Putamen (tissue), 1 donor: ENCODE measurements at places on chromosomes 3 and 15.
A peak's percentile ranks its signal among the peaks of the same experiment; 100 is the strongest.

DNA sequence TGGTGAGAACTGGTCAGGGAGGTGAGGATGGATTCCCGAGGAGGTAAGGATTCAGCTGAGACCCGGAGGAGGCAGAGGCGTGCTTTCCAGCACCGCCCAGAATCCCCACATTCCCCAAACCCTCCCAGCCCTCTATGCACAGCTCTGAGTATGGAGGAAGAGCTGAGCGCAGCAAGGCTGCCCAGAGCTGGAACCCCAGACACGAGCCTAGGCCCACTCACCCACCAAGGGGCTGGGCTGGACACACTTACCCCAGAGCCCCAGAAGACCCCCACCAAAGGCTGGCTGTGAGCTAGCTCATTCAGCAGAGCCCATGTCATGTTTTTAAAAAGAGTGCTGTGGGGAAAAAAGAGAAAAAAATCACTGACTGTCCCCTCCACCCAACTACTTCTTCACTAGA is 271.5 kb downstream of the XXYLT1 start:
- DNase-seq = no peak

DNA sequence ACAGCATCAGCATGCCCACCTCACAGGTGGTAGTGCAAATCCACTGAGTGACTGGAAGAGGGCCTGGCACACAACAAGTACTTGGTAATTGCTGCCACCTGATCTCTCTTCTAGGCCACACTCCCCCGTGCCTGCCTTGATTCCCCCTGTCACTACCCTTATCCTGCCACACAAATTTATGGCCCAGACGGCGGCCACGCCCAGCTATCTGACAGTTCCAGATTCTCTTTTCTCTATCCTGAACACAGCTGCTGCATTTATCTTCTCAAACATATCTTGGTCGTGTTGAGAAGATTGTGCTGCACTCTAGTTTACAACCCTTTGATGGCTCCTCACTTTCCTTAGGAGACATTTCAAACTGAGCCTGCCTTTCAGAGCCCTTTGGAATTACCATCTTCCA is 585.2 kb downstream of the NTRK3 start:
- DNase-seq = no peak

GRCh38 chr15:84608707-84609284 is 8.0 kb downstream of the ZSCAN2 start:
- no peak for DNase-seq

DNA sequence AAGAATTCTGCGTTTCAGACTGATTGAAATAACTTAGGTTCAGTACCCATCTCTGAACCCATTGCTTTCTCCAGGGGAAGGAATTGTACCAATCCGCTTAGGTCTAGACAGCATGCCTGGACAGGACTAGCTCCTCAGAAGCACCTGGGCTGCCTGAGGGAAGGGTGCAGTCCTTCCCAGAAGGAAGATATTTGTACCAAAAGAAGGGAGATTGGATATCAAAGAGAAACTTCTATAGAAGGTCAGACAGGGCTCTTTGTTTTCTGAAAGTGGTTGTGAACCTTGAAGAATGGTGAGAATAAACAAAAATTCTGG is 133.8 kb upstream of the LRTM1 start:
- no peak for DNase-seq

DNA sequence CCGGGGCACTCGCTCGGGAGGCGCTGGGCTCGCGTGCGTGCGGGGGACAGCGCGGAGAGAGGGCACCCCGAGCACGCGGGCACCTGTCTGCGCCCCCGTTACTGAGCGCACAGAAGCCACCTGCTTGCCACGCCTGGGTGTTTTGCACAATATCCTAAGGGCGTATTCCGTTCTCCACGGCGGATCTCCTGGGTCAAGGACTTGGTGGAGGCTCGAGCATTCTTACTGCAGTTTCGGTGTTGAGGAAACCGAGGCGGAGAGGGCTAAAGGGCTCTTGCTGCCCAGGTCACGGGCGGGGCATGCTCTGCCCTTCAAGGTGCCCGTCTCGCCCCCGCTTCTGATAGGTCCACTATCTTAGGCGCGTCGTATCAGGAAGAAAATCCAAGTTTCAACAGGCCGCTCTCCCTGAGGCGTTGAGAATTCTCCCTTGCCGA is 526 bp downstream of the GPD1L start:
- no peak for DNase-seq

DNA sequence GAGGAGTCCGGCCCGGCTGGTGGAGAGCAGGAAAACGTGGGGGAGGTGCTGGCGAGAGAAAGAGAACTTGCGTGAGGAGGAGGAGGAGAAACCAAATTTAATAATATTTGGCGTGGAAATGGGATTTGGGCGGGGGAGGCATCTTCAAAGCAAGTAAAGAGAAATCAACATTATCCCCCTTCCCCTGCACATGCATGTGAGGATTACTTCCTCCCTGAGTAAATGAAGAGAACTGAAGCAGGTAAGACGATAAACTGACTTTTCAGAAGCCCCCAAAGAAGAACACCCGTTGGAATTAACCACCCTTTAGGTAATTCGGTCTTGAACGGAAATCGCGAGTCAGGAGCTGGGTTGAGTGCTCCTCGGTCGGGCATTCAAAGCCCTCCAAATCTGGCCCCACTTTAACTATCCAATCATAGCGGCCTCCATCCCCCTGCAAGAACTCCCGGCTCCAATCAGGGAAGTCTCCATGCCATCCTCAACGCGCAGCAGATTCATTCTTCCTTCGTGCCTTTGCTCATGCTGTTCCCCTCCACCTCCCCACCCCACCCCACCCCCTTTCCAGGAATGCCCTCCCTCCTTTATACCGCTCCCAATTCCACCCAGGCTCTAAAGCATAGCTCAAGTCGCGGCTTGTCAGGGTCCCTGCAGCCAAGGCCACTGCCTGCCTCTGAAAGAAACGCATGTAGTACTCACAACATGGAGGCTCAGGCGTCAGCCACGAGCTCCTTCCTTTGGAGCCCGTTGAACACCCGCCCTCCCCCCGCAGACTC is 545 bp upstream of the RFX7 start:
- peak; percentile 78 for DNase-seq

DNA sequence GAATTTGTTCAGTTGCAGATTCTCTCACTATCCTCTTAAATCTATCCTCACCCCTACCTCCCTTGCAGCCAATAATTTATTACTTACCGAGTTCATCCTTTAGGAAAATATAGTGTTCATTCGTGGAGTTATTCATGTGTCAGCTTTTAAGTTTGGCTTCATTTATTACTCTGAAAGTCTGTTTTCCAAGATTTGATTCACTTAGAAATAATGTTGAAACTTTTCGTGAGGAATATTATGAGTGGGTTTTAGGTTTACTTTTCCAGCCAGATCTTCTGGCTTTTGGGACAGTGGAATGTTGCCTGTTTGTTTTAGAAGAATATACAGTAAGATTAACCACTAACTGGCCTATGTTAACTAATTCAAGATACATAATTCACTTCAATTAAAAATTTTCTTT is 161.0 kb upstream of the CGNL1 start:
- no peak for DNase-seq

GRCh38 chr3:123194552-123194951 is 7.2 kb upstream of the SEC22A start:
- no peak for DNase-seq

GRCh38 chr3:73530022-73530396 is 94.7 kb downstream of the PDZRN3 start:
- no peak for DNase-seq

DNA sequence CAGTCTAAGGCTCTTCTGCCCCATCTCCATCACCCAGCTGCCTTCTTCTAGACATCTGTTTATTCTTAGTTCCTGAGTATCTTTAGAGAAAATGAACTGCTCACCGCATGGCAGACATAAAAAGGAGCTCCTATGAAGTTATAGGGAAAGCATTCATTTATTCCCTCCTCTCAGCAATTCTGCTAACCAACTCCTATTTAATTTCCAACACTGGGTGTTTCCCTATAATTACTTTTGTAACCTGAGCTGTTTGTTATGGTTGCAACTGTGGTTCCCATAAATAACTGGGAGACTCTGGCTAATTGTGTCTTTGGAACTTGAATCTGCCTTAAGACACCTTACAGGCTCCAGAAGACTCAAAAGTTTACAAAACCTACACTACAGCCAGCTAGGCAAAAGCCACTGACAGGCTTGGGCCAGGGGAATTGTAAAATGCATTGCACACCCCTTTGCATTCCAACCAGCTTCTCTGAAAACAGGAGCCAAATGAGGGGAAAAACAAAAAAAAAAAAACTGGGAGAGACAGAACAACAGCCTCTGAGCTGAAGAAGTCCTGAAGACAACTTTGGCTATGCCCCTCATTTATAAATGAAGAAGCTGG is 231.5 kb upstream of the FEZF2 start:
- DNase-seq = no peak

- no peak for DNase-seq
These were observed 5.5 kb downstream of the PLD1 start for GRCh38 chr3:171804618-171805389.

DNA sequence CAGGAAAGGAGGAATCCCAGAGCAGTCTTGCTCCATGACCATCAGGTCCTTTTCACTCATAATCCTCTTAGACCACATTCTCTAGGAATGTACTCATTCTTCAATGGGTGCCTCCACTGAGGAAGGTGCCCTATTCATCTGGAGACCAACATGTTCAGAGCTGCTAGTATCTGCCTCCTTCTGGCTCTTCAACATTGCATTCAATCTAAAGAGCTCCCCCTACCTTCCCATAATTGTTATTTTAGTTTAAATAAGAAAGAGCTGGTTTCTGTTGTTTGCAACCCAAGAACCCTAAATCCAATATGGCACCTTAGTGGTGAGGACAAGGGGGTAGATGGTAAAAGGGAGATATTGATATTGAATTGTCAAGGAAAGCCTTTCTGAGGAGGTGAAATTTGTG is 67.6 kb downstream of the SCN11A start:
- no peak for DNase-seq

- no peak for DNase-seq
These were observed 14.0 kb upstream of the SMAD3 start for GRCh38 chr15:67051088-67052045.

DNA sequence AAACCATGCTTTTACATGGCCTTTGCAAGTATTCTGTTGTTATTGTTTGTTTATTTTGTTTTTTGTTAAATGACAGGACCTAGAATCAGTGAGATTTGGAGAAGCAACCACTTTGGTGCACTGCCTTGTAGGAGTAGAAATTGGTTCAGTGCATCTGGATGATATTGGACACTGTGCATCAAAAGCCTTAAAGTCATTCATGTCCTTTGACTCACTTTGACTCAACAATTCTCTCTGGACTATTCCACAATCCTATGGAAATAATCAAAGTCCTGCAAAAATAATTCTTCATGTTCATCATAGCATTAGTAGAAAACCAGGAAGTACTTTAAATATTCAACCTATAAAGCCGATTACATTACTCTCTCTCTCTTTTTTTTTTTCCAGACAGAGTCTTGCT is 224.8 kb downstream of the ABHD5 start:
- DNase-seq = no peak

GRCh38 chr15:60072826-60073465 is 68.8 kb downstream of the FOXB1 start:
- no peak for DNase-seq

- no peak for DNase-seq
These were observed 1531.1 kb downstream of the SI start for GRCh38 chr3:163547014-163547685.

DNA sequence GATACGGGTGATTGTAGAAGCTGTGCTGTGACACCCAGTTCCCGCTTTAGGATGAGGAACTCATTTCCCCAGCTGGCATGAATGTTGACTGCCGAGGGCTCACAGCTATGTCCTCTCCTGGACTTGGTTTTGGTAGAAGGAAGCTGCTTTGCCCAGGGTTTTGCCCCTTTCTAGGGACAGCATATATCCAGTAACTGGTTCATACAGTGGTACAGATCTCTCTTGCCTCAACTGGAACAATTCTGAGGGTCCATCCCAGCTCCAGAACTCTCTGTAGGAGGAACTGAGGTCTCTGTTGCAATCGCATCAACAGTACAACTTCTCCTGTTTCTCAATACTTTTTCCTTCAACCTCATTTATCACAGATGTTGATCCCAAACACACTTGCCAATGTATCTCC is 54.5 kb upstream of the FNDC3B start:
- no peak for DNase-seq

GRCh38 chr3:72698154-72698917 is 149.9 kb downstream of the SHQ1 start:
- DNase-seq = no peak

GRCh38 chr3:58334013-58334321 is 1.3 kb downstream of the PXK start:
- peak; percentile 89 for DNase-seq

GRCh38 chr3:156145866-156146265 is 25.5 kb downstream of the KCNAB1 start:
- DNase-seq = no peak

DNA sequence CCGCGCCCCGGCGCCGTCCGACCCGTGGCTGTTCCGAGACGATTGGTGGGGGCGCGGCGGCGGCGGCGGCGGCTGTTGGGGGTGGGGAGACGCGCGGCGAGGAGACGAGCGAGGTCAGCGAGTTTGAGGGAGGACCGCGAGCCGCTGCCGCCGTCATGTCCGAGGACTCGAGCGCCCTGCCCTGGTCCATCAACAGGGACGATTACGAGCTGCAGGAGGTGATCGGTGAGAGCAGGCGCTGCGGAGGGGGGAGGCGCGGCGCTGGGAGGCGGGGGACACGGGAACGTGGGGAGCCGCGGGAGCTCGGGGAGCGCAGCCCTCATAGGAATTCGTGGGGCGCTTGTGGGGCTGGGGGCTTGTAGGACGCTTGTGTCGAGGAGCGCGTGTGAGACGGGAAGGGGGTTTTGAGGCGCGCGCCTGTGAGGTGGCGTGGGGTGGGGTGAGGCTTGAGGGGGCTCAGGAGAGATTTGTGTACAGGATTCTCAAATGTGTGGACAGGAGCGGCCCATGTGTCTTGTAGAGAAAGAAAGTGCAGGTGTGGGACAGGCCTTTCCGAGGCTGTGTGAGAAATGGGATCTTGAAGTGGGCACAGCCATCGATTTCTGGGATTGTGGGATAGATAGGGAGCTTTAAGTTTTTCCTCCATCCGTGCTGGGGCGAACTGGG is 518 bp downstream of the OXSR1 start:
- peak; percentile 41 for DNase-seq

DNA sequence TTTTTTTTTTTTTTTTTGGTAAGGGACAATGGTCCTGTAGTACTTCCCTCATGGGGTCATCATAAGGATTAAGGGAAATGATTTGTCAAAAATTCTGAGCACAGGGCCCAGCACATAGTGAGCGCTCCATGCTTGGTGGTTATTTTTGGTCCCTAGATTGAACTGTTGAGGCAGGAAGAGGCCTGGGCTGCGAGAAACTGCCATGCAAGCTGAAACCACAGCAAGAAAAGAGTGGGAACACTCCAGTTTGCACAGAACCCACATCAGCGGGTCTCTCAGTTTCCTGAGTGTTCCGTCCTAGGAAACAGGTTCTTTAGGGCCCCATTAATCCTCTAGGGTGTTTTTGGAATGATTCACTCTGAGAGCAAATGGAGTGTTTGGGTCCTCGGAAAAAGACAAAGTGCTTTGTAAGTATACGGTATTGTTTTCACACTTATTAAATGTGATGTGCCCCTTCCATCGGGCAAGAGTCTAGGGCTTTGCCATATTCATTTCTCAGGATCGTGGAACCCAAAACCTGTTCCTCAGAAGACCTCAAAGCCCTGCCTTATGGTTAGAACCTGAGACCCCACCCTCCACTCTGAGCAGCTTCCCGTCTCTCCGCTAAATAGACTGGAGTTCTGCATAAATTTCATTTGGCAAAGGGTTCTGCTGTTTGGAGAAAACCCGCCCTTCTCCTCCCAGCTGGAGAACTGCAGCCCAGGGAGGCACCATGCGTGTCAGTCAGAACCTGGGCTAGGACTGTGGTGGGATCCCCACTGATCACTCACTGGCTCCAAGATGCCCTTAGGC is 60.4 kb downstream of the SPSB4 start:
- no peak for DNase-seq
